D721Med (cell line): ENCODE measurements at places on chromosomes 2 and 18.

DNA sequence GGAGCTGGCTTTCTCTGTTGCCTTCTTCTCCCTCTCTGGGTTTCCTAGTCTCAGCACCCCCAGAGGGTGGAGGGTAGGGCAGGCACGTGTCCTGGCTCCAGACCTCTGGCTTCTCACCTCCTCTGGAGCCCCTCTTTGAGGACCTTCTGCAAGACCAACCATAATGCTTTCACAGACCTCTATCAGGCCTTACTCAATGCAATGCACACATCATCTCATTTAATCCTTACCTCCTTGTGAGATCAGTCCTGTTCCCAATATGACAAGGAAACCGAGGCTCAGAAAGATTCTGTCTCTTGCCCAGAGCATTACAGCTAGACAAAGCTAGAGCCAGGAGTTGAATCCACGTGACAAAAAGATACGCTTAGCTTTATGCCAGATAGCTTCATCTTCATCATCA is 8.2 kb downstream of the ATOH8 start:
- DNase-seq: no peak

GRCh38 chr2:71697106-71698004 is 244.0 kb downstream of the DYSF start:
- no peak for DNase-seq

DNA sequence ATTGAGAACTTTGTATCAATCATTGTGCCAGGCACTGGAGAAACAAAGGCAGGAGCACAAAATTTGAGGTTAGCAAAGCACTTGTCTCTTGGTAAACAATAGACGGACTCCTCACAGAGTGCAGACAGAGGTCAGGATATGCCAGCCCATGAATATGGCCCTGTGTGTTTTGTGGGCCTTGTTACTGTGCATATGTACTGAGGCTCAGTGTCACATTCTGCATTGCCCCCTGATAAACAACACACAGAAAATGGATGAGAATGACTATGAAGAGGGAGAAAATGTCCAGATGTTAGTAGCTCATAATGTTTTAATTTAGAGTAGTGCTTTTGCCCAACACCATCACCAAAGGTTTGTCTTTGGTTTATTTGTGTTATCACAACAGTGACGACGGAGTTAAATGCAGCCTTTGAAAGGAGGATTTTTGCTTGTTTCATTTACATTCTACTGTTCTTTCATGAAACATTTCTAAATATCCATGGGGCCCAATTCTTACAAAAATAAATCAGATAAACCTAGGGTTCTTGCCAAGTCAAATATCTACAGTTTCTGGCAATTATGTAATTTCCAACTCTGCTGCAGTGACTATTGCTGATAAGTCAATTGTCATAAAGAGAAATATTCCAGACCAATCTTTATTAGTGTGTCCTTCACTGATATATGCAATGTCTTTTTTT is 14.6 kb upstream of the NT5C1B start:
- no peak for DNase-seq

DNA sequence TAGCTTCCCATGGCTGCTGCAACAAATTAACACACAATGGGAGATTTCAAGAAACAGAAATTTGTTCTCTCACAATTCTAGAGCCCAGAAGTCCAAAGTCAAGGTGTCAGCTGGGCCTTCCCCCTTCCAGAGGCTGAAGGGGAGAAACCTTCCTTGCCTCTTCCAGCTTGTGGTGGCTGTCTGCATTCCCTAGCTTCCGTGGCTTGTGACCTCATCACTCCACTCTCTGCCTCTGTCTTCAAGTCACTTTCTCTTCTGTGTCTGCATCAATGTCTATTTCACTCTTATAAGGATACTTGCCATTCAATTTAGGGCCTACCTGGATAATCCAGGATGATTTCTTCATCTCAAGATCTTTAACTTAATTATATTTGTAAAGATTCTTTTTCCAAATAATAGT is 16.8 kb upstream of the SRBD1 start:
- DNase-seq: no peak

GRCh38 chr18:2306606-2307005 is 264.7 kb downstream of the METTL4 start:
- no peak for DNase-seq

DNA sequence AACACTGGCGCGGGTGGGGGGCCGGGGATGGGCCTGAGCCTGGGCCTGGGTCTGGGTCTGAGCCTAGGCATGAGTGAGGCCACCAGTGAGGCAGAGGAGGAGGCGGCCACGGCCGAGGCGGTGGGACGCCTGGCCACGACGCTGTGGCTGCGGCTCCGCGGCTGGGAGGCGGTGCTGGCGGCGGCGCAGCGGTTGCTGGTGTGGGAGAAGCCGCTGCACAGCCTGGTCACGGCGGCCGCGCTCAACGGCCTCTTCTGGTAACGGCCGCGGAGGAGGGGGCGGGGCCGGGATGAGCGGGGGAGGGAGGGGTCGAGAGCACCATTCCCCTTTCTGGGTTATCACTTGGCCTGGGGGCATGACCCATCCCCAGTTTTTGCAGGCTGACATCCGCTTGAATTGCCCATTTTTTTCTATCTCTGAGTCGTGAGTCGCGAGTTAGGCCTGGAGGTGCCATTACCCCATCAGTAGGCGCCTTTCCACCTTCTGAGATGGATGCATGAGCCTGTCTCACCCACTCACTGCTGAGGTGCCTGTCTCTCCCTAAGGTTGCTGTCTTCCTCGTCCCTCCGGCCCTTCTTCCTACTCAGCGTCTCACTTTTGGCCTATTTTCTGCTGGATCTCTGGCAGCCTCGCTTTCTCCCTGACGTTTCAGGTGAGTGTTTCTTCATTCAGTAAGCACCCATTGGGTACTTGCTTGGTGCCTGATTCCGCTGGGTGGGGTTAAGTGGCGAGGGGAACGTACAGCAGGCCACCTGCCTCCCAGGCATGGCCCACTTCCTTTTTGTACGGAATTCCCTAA is 501 bp downstream of the RETREG2 start:
- DNase-seq: no peak

DNA sequence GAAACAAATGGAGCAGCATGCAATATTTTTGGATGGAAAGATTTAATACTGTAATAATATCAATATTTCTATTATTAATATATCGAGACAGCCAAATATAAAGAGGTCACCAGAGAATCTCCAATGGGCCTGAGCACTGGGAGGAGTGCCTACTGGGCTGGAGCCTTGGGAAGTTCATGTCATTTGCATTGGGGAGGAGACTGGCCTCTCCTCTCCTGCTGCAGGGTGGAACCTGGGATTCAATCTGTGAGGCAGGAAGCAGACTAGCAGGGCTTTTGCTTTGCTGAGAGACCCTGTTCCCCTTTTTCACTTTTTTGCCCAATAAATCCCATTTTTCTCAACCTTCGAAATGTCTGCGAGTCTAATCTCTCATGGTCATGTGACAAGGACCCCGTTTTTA is 390.6 kb upstream of the CYRIA start:
- no peak for DNase-seq

- DNase-seq: no peak
Observed at GRCh38 chr2:235003096-235003775, 51.4 kb downstream of the SH3BP4 start.
